ENCODE measurements at places on chromosomes 16 and 17. TPM values are rescaled to one million over a fixed set of nuclear protein-coding genes. Genes with fewer than 3 reads are reported as not detected.

DNA sequence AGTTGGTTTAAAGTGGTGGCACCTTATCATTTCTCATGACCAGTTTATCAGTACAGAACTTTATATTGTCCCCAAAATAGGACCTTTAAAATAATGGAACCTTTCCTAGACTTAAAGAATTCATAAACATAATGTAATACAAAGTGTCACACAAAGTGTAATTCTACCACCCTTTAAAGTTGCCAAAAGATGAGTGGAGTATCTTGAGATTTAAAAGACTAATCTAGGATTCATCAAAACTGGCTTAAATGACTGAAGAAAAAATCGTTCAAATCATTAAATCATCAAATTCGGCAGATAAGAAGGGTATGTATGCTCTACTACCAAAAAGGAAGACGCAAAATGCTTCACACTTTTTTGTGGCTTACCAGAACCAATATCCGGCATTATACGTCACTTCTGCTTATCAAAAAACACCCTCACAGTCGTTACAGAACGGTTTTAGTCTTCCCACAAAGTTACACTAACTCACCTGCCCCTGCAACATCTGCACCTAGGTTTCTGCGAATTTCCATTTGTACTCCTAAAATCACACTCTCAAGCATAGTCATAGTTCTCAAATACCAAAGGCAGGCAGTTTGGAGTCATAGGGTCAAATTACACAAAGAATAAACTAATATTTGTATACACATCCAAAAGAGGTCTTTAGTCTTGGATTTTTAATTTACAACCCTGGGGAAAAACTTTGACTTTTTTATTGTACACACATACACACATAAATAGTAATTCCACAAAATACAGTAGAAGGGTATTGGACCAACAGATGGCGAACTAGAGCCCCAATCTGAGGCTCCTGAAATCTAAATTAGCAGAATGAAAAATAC lies 1.4 kb upstream of the KANSL1 start:
- peak overlapping the region; percentile 100 for H3K4me3 ChIP-seq
- H3K4me1 ChIP-seq, result peaks cover 63% of the 10 kb centered on the region
- no peak for DNase-seq
- peaks cover 3% of the 10 kb centered on the region for H3K36me3 ChIP-seq
- H3K27me3 ChIP-seq, result no peaks in the 10 kb centered on the region
- H3K27ac ChIP-seq, result peak overlapping the region; percentile 100

- peak overlapping the region; percentile 88 for H3K27ac ChIP-seq
- H3K27me3 ChIP-seq, result no peaks in the 10 kb centered on the region
- H3K4me3 ChIP-seq, result peak overlapping the region; percentile 69
- no peak for DNase-seq
- H3K36me3 ChIP-seq, result peaks cover 15% of the 10 kb centered on the region
These were observed 19.5 kb downstream of the BCL7C start for GRCh38 chr16:30874244-30874820.

KIF2B gene
- total RNA-seq, result not detected

GRCh38 chr17:56987283-56987834 lies 9.4 kb downstream of the SCPEP1 start:
- H3K4me1 ChIP-seq, result no peaks in the 10 kb centered on the region
- H3K27ac ChIP-seq, result no peak overlapping the region
- H3K4me3 ChIP-seq, result no peak overlapping the region
- DNase-seq, result no peak

ETV4 gene
- total RNA-seq, result 1.3 TPM

AMFR gene
- total RNA-seq, result 150 TPM

GRCh38 chr17:60090417-60090816 lies 11.7 kb upstream of the HEATR6 start:
- no peak overlapping the region for H3K4me3 ChIP-seq
- no peaks in the 10 kb centered on the region for H3K27me3 ChIP-seq
- peaks cover 6% of the 10 kb centered on the region for H3K4me1 ChIP-seq
- H3K36me3 ChIP-seq, result no peaks in the 10 kb centered on the region
- H3K27ac ChIP-seq, result no peak overlapping the region

GRCh38 chr16:83943516-83944050 lies 9.5 kb upstream of the OSGIN1 start:
- no peak overlapping the region for H3K4me3 ChIP-seq
- H3K27ac ChIP-seq, result no peak overlapping the region
- H3K27me3 ChIP-seq, result no peaks in the 10 kb centered on the region
- H3K4me1 ChIP-seq, result no peaks in the 10 kb centered on the region
- no peaks in the 10 kb centered on the region for H3K36me3 ChIP-seq

DNA sequence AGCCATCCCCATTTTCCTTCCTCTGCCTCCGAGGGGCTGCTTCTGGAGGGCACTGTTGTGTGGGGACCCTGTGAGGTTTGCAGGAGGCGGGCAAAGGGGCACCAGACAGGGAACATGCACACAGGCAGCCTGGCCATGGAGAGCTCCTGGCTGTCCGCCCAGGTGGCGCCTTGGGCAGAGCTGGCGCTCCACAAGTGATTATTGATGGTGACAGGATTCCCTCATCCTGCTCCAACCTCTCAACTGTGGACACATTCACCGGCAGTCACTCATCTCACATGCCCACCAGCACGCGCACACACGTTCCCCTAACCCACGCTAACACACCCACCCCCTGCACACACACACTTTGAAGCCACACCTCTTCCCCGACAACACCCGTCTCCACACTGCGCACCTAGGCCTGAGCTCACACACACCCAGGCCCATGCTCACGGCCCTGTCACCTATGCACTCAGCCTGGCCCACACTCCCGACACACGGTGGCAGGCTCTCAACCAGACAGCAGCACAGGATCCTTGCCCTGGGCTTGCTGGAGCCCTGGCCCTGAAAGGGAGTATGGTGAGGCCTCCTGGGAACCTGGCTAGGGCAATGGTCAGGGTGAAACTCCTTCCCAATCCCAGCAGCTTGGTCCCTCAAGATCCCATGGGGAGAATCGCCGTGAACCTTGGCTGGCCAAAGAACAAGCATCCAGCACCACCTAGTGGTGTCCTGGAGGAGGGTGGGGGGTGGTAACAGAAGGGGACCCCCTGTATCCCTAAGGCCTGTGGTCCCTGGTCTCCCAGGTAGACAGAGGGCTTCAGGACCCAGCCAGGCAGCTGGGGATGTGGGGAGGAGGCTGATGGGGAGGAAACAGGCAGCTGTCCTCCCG lies 3.6 kb downstream of the PNMT start:
- no peak for DNase-seq
- H3K27me3 ChIP-seq, result peaks cover 55% of the 10 kb centered on the region
- H3K4me1 ChIP-seq, result peaks cover 48% of the 10 kb centered on the region
- no peak overlapping the region for H3K4me3 ChIP-seq
- no peak overlapping the region for H3K27ac ChIP-seq

TSPAN10 gene
- 0.92 TPM for total RNA-seq

DNA sequence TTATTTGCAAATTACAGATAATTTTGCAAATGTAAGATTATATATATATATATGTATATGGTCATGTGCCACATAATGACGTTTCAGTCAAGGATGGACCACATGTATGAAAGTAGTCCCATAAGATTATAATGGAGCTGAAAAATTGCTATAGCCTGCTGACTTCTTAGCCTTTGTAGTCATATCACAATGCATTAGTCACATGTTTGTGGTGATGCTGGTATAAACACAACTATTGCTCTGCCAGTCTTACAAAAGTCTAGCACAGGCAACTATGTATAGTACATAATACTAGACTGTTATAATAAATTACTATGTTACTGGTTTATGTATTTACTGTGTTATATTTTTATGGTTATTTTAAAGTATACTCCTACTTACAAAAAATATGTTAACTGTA lies 444.3 kb downstream of the KCNJ2 start:
- H3K4me1 ChIP-seq, result no peaks in the 10 kb centered on the region
- H3K27me3 ChIP-seq, result no peaks in the 10 kb centered on the region
- DNase-seq, result no peak
- H3K4me3 ChIP-seq, result no peak overlapping the region
- no peak overlapping the region for H3K27ac ChIP-seq

DNA sequence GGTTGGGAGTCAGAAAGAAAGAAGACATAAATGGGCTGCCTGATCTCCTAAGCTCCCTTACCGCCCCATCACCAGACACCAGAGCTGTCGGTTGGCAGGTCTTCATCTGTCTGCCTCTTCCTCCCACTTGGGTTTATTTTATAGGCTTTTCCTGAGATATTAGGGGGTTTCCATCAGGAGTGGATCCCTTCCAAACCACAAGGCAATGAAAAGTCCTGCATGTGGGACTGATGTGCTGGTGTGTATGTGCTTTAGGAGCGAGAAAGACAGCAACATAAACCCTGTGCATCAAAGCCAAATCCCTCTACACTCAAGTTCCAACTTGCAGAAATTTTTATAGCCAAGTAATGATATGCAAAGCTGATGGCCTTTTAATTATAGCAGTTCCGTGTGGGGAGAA lies 389.5 kb downstream of the SLC39A11 start:
- no peaks in the 10 kb centered on the region for H3K4me1 ChIP-seq
- H3K27me3 ChIP-seq, result no peaks in the 10 kb centered on the region
- no peak for DNase-seq

DNA sequence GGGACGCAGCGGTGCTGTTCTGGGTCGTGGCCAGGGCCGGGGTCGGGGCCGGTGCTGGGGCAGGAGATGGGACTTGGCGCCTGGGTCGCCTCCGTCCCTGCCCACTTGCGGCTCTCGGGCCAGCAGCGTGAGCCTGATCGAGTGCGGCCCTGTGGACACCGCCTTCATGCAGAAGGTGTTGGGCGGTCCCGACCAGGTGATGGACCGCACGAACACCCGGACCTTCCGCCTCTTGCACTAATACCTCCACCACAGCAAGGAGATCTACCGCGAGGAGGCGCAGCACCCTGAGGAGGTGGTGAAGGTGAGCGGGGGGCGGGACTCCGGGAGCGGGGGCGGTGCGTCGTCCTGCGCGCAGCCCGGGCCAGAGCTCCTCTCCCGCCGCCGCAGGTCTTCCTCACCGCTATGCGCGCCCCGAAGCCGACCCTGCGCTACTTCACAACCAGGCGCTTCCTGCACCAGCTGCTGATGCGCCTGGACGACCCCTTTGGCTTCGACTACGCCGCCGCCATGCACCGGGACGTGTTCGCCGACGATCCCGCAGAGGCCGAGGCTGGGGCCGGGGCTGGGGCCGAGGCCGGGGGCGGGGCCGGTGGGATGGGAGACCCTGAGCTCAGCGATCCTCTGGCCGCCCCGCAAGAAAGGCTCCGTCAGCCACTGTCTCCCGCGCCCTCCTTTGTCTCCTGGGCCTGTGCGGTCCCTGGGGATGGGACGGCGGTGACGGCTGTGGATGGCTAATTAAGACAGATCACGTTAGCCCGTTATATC lies 4.5 kb upstream of the HSD17B1 start:
- H3K27me3 ChIP-seq, result peaks cover 8% of the 10 kb centered on the region
- H3K36me3 ChIP-seq, result peaks cover 18% of the 10 kb centered on the region
- H3K27ac ChIP-seq, result no peak overlapping the region
- peak overlapping the region; percentile 41 for H3K4me3 ChIP-seq
- peaks cover 22% of the 10 kb centered on the region for H3K4me1 ChIP-seq
- DNase-seq, result no peak

DNA sequence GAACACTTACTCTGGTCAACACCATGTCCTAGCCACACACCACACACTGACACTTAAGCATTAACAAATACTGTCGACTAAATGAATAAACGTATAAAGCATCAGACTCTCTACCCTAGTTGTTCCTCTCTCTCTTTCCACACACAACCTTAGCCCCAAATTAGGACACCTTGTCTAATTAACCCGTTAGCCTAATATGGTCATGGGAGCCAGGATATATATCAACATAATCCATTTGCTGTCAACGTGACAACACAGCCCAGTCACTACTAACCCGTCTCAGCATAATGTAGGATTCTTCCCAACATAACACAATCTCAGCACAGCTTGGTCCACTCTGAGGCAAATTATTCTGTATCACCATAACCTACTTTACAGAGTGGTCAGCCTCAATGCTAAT lies 2.2 kb downstream of the DVL2 start:
- H3K4me3 ChIP-seq, result no peak overlapping the region
- DNase-seq, result no peak
- H3K27me3 ChIP-seq, result no peaks in the 10 kb centered on the region
- peaks cover 70% of the 10 kb centered on the region for H3K4me1 ChIP-seq
- H3K36me3 ChIP-seq, result peaks cover 56% of the 10 kb centered on the region

MPP2 gene
- total RNA-seq, result 13.3 TPM

KRTAP4-9 gene
- not detected for total RNA-seq
